NCI-H187 treated with DMSO at 0.1 percent for 48 hours (cell line): ENCODE measurements at places on chromosomes 5 and 9.

DNA sequence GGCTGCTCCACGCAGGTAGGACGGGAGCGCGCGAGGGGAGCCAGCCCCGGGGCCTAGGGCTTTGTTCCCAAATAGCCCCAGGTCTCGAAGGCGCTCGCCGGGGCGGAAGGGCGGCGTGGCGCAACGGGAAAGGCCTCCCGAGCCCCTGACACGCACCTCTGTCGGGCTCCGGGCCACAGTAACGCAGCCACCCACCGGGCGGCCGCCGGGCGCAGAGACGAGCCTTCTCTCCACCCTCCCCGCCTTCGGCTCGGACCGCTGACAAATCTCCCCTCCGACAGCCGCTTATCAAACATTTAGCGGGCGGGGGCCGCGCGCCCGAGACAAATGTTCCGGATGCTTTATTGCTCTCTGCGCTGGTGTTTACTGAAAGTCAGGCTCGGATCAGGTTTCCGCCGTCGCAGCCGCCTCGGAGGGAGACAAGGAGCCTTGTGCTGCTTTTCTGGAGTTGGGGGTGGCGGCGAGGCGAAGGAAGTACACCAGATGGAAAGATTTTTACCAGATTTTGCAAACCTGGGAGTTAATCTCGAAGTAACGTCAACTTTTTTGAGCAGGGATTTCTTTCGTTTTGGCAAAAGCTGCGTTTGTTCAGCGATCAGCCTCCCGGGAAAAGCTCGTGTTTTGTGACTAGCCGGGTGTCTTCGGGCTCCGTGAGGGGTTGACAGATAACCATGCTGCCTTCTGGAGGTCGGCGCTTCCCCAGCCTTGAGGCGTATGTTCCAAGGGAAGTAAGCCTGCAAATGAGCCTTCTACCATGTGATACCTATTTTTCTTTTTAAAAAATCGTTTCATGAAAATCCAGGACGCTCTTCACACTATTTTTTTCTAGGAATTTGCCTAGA lies 950 bp downstream of the RGMB start:
- peak; percentile 14 for DNase-seq

- DNase-seq: no peak
Measured at GRCh38 chr9:114652776-114653555, 4.6 kb downstream of the TEX53 start.

- DNase-seq: no peak
Measured at GRCh38 chr5:93748875-93749397, 7.5 kb upstream of the POU5F2 start.

DNA sequence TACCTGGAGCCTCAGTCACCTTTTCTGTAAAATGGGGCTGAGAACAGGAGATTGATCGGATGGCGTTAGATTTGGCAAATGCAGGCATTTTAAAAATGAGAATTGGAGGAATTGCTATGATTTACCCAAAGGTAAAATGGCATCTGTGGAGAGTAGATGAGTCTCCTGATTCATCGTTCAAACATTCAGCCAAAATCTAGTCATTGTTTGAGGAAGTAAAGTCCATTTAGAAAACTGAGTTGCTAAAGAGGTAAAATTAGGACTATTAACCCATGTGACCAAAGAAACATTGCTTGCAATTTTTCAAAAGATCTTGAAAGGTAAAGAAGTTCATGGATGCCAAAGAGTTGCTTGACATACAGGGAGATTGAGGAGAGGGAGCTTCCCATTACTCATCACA lies 69.7 kb downstream of the ZNF462 start:
- no peak for DNase-seq

- no peak for DNase-seq
Measured at GRCh38 chr5:39801306-39801705, 376.5 kb upstream of the DAB2 start.

DNA sequence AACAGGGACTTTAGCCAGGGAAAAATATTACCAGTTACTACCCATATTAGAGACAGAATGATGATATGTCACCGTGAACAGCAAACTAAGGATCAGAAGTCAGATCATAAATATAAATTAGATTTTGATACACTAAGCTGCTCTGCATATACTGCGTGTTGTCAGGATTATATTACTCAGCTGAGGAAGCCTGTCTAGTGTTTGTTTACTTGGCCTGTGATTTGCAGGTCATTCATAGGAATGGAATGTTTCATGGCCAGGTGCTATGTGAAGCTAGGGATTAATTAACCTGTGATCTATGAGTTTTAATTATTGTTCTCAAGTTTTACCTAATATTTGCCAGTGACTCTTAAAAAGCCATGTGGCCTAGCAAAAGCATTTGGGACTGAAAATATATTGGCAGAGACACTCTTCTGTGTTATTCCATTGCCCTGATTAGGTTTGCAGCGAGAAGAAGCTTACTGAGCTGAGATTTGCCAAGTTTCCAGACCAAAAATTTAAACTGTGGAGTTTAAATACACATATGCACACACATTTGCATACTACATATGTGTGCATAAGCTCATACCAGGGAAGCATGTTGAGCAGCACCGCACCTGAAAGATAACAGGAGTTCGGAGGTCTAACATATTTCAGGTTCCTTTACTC lies 496.3 kb upstream of the GRIA1 start:
- DNase-seq: no peak

DNA sequence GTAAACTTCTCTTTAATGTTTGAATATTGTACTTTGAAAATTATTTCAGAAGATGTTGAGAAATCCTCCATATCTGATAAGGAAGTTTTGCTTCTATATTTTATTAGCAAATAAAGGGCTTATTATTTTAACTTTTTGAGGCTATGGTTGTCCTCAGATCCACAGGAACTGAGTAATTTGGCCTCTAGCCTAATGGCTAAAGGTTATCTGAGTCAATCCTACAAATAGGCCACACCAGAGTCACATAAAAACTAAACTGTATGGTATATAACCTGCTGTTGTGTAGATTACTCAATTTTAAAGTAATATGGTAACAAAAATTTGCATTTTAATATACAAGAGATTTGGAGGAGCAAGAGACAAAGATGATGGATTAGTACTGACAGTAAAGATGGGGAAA lies 549.2 kb upstream of the GRAMD2B start:
- DNase-seq: no peak

DNA sequence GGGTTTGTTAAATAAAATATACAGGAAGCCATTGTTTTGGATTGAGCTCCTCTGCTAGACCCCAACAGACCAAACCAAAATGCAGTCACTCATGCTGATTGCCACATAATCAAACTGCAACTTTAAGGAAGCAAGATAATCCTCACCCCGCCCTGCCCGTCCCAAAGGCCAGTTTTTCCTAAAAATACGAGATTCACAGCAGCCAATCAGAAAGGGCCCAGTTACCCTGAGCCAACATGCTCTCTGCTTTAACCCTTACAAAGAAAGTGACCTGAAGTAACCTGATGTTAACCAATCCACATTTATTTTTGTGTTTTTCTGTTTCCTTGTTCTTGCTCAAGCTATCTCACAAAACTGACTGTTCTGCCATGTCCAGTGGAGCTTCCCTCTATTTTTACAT lies 21.5 kb upstream of the RNF20 start:
- DNase-seq: no peak

GRCh38 chr9:124805186-124805585 lies 28.3 kb downstream of the OLFML2A start:
- no peak for DNase-seq

- no peak for DNase-seq
Measured at GRCh38 chr5:880816-881550, 11.6 kb downstream of the BRD9 start.

DNA sequence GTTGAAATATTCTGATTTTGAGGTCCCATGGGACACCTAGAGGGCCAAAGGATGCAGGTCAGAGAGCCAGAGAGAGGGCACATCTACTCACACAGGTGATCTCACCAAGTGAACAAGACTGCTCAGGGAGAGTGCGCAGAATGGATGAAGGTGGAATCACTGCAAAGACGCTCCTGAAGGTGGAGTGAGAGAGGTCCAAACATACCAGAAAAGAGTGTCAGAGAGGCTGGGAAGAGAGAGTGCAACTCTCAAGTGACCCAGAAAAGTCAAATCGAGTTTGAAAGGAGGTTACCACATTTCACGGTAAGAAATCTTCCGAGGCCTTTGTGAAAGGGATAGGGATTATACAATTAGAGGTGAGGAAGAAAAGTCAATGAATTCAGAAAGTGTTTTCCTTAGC lies 173.4 kb downstream of the EPB41L4A start:
- no peak for DNase-seq

DNA sequence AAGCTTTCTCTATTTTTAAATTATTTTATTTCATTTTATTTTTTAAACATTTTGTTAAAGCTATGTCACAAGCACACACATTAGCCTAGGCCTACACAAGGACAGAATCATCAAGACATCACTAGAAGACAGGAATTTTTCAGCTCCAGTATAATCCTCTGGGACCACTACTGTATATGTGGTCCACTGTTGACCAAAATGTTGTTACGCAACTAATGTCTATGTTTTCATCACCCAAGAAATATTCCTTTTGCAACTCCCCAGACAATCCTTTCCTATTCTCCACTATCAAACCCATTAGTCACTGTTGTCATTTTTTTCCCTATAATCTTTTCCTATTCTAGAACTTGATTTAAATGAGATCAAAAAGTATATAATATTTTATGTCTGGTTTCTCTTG lies 2371.7 kb upstream of the C9orf72 start:
- DNase-seq: no peak

DNA sequence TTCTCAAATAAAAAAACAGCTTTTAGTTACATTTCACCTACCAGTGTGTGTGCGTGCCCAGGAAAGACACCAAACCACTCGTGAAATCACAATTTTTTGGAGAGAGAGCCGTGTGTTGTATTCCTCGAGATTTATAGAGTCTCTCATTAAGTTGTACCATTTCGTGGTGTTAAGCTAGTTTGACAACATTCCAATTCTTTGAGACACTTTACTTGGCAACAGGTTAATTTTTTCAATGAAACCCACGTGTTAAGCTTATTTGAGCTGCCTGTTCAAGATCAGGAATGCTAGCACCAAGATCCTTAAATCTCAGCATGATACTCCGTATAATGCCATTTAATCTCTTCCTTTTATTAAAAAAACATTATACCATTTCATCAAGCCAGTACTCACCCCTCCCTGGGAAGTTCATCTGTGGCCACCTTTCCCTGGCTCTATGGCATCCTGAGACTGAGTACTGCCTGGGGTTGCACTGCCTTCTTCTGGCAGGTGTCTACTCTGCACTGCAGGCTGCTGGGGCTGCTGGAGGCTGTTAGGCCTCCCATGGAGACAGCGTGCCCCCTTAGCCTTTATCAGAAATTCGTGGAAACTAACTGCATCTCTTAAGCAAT lies 143.7 kb downstream of the ARHGAP26 start:
- no peak for DNase-seq

GRCh38 chr5:125293726-125294125 lies 547.3 kb upstream of the ZNF608 start:
- DNase-seq: no peak

DNA sequence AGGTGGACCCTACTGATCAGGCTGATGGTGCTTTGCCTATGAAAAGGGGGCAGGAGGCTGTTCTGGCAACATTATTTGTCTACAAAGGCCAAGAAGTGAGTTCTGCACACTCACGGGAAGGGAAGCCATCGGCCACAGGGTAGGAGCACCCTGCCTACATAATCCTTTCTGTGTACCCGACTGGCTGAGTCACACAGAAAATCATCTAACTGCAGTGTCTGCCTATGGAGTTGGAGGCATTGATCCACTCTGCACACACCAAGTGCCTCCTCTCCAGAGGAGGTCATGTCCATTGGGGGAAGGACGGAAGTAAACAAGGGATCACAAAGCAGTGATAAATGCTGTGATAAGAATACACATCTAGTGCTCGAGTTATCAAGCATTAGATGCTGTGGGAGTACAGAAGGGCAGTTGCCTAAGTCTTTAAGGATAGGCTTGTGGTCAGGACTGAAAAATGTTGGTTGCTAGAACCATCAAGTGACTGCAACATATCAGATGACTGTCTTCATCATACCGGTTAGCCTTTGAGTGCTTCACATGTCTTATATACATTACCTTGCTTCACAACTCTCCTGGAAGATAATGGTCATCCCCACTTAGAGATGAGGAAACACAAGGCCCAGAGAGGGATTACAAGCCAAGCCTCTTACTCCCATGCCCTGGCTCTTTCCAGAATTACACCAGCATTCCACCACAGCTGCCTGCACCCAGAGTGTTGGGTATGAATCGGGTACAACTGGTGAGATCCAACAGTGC lies 1.3 kb upstream of the SLC2A8 start:
- no peak for DNase-seq

DNA sequence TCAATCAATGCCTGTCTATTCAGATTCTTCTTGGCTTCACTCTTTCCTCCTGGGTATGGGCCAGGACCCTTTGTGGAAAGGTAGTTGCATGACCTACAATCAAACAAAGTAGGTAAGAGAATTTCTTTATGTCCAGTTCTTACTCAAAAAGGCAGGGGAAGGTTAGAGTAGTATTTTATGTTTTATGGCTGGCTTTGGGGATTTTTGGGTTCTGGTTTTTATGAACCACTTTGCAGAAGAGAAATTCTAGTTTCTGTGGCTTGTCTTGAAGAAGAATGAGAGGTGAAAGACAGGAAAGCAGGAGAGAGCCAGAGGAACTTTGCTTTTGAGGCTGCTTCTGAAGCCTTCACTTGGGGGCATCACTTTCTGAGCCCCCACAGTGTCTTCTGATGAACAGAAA lies 14.7 kb upstream of the CRHBP start:
- no peak for DNase-seq

GRCh38 chr5:955886-956761 lies 52.5 kb upstream of the NKD2 start:
- no peak for DNase-seq

DNA sequence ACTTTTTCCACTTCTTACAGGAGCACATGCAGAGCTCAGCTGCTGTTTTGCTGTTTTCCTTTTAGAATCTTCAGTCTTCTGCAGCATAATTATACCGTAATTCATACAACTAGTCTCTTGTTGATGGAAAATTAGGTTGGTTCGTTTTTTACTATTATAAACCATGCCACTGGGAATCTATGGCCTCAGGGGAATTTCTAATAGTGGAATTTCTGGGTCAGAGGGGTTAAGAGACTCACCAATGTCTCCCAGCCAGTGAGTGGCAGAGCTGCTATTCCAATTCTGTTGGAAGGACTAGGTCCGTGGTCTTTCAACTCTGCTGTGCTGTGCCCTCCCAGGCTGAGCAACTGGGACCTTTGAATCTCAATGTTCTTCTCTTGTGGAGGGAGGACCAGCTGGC lies 282.5 kb downstream of the ZSWIM6 start:
- no peak for DNase-seq

- DNase-seq: no peak
Measured at GRCh38 chr5:178529080-178529479, 61.1 kb downstream of the COL23A1 start.

- DNase-seq: no peak
Measured at GRCh38 chr9:114098021-114098935, 814 bp downstream of the KIF12 start.
